Osteoblast (primary cell): ENCODE measurements at places on chromosomes 5 and 9. TPM values are rescaled to one million over a fixed set of nuclear protein-coding genes. Genes with fewer than 3 reads are reported as not detected.

Gene IRF1
- 19.7 and 22.1 TPM in 2 replicates for total RNA-seq

DNA sequence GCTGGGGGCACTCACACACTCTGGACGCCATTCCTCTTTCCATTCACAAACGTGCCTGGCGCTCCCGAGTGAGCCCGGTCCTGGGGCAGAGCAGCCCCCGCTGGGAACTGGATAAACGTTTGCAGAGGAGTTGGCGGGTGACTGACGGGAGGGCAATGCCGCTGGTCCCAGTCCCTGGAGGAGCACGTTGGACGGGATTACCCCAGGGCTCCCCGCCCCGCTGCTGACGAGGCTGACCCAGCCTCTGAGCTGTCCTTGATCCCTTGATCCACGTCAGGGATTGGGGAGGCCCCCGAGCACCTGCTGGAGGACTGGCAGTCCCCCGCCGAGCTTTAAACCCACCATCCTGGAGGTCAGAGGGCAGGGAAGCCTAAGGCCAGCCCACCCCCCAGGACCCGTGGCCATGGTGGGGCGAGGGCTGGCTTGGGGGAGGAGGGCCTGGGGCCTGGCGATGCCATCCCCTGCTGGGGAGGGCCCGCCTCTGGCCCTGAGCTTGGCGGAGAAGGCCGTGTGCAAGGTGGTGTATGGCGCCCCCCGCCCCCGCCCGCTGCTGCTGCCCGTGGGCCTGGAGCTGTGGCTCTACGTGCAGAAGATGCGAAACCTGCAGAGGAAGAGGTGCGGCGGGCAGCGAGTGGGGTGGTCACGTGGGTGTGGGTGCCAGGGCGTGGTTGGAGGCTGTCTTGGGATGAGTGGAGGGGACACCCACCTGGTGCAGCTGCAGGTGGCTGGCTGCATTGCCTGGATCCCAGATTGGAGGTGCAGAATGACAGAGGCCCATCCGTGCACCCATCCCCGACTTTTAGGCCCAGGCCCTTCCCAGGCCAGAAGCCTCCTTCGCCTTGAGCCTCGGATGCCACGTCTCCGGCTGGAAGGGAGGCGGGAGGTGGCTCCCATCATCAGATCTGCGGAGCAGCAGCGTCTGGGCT, 4.5 kb downstream of the GPSM1 start:
- no peak for DNase-seq

Gene GRXCR2
- total RNA-seq = not detected in 2 replicates

Gene OR13C8
- total RNA-seq = not detected in 2 replicates

DNA sequence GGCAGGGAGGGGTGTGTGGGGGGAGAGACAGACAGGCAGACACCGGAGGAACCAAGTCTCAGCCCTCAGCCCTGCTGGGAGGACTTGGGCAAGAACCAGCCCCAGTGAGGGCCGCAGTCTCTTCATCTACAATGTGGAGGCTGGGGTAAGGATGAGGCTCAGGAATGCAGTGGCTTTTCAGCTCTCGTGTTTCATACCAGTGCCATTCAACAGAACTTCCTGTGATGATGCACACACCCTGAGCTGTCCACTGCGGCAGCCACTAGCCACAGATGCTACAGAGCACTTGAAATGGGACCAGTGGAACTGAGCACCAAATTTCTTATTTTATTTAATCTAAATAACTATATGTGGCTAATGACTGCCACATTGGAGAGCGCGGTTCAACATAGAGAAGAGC, 10.7 kb downstream of the CAMK2A start:
- peak; percentile 97 for DNase-seq

Gene DRD1
- total RNA-seq = under 0.01 TPM in 1 of 2 replicates, not detected in the other

Gene PCDHAC2
- total RNA-seq = 0.36 and 0.59 TPM in 2 replicates

Gene EQTN
- not detected in 2 replicates for total RNA-seq

Gene SERF1A
- total RNA-seq = 8.3 and 14.1 TPM in 2 replicates

DNA sequence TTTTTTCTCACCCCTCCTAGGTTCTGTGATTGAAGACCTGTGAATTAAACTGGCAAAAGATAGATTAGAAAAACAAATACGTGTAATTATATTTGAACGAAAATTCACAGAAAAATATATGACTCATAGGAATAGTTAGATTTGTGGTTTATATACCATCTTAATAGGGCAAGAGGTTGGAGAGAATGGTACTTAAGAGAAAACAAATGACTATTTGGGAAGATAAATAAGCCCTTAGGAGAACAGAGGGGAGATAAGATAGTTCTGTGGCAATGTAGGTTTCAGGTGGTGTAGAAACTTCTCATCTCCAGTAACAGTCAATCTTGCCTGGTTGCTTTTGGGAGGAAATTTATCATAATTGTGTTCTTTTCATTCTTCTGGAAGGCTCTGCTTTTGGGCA, 122.0 kb downstream of the PRDM9 start:
- no peak for DNase-seq

Gene TGFBI
- total RNA-seq = 1,700 and 2,120 TPM in 2 replicates

DNA sequence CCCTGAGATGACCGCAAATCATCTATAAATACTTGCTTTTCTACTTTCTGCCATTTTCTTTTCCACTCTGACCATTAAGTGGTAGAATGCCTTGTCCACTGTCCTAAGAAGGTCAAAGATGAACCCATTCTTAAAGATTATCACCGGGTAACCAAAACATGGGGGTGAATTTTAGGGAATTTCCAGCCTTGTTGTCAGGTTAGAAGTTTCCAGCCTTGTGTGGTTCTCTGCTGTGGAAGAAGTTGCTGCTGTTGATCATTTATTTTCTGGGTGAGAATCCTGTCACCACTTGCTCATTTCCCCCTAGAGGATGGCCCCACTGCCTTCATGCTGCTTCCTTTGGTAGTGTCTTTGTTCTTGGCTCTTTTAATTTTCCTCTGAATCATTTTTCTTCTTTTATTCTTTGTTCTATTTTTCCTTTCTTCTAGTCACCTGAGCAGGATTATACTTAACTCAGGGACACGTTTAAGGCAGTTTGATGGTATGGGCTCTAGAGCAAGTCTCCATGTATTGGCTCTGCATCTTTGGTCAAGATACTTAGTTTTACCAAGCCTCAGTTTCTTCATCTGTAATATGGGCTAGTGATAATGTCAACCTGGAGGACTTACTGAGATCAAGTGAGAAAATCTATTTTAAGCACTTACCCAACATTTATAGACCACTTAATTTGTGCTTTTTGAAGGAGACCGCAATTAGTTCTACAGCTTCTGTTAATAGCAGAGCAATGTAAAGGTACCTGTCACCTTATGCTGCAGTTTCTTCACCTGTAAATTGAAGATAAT, 266.2 kb downstream of the ARHGAP26 start:
- DNase-seq = no peak

Gene KLF4
- 33.9 and 34.7 TPM in 2 replicates for total RNA-seq

DNA sequence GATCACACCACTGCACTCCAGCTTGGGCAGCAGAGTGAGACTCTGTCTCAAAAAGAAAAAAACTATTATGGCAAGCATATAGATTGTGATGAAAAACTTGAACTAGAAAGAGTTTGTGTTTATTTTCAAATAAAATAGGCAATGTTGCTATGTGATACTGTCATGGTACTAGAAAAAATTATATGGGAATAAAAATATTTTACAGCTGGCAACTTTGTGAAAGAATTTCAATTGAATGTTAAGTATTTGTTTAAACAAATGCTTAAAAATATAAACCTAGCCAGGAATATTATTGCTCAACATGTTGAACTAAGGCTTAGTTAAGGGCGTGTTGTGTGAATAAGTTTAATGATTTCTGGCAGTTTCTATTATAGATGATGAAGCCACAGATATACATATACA, 31.7 kb downstream of the HSDL2 start:
- DNase-seq = no peak

DNA sequence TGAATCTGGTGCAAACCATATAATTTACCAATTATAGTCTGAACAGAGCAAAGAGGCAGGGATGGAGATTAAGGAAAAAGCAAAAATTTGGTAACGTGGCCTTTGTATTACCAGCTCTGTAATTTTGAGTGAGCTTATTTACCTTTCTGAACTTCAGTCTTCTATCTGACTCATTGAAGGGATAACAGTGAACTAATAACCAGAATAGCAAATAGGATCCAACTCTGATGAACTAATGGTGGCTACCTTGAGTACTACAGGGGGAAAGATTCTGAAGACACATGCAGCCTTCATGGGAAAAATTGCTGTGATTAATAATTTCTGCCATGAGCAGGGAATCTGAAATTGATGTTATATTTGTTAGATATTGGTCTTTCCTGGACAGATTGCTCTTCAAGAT, 23.0 kb upstream of the LARP1 start:
- no peak for DNase-seq

GRCh38 chr5:179127136-179128040, 67.2 kb downstream of the ZNF354C start:
- peak; percentile 72 for DNase-seq

Gene PAXX
- 13.3 and 16.6 TPM in 2 replicates for total RNA-seq

Gene PCSK5
- 13.3 and 14.5 TPM in 2 replicates for total RNA-seq

- peak; percentile 72 for DNase-seq
Observed at GRCh38 chr5:73908846-73909245, 282.9 kb downstream of the ARHGEF28 start.

DNA sequence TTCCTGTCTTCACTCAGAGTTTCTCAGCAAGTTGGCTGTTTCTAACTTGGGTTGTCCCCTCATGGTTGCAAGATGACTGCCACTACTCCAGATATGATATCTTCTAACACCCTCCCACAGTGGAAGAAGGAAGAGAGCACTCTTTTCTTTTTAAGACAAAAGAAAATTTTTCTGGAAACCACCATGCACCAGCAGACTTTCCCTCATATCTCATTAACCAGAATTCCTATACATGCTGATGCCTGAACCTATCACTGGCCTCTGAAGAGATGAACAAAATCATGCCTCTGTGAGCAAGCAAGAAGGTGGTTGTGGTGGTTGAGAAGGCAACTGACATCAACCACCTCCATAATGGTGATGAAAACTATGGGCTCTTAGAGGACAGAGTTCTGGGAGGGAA, 56.8 kb downstream of the FEM1C start:
- no peak for DNase-seq

DNA sequence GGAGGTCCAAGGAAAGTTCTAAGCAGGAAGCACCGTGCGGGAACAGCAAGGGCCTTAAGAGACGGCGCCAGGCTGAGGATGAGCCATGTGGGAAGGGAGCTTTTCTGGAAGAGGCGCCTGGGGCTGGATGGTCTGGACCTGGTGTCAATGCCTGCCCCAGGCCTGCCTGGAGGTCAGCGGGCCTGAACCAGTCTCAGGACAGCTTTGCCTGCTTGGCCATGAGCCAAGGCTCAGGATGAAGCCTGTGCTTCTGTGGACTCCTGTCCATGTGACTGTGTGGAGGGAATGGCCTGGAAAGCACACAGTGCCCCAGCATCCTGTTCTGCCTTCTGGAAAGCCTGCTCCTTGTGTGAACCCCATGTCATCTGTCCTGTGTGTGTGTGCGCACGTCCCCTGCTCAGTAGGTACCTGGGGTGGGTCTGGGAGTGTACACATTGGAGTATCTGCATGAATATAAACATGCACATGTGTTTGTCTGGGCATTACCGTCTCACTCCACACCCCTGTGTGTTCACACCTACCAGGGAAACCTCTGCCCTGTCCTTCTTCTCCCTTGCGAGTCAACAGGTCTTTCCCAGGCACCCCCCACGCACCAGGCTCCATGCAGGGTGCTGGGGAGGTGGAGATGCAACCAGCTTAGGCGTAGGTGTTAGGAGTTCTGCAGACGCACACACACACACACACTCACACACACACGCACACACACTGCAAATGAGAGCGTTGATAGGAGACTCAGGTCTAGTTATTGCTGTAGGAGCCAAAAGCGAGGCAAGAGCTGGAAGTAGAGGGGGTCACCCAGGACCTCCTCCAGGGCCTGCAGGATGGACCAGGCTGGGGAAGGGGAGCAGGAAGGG, 24.8 kb downstream of the DAB2IP start:
- DNase-seq = peak; percentile 42

Gene PDE8B
- under 0.01 TPM in 2 replicates for total RNA-seq

Gene BSPRY
- total RNA-seq = not detected in 2 replicates

Gene FOXI1
- not detected in 2 replicates for total RNA-seq

- DNase-seq = peak; percentile 45
Observed at GRCh38 chr9:22165144-22165543, 156.0 kb upstream of the CDKN2B start.

DNA sequence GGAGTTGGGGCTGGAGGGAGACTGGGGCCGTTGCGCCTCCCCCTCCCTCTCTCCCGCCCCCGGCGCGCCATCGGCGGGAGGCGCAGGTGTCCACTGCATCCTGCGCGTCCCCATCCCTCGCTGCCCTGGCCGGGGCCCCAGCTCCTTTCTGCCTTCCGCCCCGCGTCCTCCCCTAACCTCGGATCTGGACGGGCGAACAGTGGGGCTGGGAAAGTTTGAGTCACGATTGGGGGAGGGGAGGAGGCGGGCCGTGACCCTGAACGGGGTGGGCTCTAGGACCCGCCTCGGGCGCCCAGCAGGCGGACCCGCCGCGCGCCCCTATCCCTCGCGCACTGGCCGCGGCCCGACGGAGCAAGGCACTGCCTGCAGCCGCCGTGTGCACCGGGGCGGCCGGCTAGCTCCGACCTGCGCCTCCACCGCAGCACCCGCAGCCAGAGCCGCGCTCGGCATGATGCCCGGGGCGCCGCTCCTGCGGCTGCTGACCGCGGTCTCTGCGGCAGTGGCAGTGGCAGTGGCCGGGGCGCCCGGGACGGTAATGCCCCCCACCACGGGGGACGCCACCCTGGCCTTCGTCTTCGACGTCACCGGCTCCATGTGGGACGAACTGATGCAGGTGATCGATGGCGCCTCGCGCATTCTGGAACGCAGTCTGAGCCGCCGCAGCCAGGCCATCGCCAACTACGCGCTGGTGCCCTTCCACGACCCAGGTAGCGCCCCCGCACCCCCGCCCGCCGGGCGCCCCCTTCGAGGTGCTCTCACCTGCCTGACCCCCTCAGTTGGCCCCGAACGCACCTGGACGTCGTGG, at the start of gene HMCN2:
TSS of gene HMCN2 (plus strand) at position 330 of the 805 bp plus-strand sequence. CDS start at position 449, 119 bp downstream.
- no peak for DNase-seq

GRCh38 chr5:7759257-7759871, 91.6 kb downstream of the CFAP90 start:
- DNase-seq = no peak

DNA sequence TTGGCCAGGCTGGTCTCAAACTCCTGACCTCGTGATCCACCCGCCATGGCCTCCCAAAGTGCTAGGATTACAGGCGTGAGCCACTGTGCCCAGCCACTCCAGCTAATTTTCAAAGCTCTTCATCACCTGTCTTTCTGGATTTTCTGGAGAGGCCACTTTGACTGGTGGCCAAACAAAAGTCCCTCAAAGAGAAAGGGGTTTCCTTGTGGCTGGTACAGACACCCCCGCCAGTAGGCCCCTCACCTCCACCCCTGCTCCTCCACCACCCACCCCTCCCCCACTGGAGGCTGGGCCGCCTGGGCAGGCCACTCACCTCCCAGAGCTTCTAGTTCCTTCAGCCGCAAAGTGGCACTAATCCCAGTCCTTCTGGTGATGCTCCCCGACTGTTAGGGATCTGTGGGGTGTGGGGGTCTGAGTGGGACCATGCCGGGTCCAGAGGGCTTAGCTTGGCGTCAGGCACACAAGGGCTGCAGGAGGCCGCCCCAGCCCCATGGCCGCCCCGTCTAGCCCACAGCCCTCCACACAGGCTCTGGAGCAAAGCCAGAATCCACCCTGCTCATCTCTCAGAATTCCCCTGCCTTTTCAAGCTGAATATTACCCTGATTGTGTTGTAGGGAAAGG, 182.0 kb upstream of the IER5L start:
- DNase-seq = peak; percentile 56
